Naive thymus-derived CD8-positive, alpha-beta T cell (primary cell): ENCODE measurements at places on chromosomes 3 and 15.

DNA sequence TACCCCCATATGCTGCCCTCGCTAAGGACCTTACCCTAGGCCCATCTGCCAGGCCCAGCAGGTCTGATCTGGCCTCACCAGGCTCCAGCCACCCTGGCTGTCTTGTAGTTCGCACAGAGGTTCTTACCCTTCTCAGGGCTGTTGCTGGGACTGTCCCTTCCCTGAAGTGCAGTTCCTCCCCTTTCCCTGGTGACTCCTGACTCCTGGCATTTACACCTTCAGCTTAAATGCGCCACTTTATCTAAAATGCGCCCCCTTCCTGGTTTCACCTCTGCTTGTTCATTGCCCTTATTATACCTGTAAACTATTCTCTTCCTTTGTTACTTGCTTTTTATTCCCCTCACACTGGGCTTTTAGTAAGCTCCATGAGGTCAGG lies 835 bp upstream of the TTLL3 start:
- DNase-seq, result no peak

DNA sequence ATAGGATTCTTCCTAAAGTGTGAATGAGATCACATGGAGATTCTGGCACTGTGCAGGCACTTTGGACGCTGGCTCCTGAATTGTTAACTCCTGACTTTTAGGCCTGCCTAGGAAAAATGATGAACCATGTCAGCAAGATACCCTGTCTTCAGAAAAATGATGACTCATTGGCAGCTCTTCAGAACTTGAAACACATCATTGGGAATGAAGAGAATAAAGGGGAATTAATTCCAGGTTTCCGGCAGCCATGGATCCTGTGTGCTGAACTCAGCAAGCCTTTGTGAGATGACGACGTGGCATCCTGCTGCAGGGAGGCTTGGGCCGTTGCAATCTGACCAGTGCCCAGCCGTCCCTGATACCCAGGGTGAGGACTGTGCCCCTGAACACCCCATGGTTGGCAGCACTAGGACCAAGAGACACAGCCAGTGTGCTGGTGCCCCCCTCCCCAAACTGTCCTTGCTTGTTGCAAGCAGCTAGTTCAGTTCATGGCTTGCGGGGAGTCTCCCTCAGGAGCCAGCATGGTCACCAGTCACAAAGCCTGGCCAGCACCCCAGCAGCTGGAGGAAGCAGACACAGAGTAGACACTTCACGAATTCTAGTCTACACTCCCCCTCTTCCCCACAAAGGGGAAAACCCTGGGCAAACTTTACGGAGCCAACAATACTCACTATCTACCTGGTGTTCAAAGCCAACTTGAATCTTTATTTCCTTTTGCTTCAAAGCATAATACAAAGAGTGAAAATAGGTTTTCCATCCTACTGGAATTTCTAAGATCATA lies 7.8 kb upstream of the LIPC start:
- no peak for DNase-seq

- DNase-seq, result no peak
Observed at GRCh38 chr3:185728630-185729336, 96.1 kb downstream of the IGF2BP2 start.

DNA sequence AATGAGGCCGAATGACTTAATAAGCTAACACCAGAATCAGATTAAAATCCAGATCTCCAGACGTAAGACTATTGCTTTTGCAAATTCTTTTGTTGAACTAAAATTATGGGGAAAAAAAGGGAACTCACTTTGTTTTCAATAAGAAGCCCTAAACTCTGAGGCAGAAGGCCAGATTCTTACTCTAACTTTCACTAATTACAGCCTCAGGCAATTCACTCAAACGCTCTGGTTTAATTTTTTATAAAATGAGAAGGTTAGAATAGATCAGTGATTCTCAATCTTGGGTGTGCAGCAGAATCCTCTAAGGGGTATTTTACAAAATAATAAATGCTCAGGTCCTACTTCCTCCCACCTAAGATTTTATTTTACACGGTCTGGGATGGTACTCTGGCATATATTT lies 38.1 kb downstream of the C3orf70 start:
- no peak for DNase-seq

DNA sequence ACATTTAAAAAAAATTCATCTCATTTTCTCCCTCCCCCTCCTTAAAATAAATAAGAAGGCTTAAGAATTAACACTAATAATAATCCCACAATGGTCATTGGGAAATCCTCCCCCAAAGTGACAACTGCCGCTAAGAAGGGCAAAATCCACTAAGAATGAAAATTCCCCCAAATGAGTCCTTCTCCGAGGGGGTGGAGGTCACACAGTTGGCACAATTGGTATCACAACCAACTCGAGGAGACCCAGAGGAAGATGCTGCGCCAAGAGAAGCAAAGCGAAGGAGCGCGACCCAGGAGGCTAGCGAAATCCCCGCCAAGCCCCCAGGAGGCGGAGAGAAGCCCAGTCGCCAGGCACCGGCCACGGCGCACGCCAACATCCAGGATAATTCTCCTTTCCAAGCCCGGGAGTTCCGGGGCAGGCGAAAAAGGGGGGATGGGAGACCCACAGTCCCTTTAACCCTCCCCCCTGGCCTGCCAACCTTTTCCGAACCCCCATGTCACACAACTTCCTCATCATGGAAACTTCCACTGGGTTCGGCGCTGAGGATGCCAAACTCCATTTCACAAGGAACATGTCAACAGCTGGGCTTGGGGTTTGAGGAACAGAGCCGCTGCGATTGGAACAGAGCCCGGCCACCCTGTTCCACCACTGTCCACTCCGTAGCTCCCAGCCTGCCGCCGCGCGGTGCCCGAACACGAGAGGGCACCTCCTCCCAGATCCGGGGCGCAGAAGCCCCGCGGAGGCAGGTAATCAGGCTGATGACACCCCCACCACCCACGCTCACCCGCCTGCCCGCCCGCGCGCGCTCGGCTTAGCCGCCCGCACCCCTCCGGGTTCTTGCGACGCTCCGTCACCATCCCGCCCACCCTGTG lies 668 bp downstream of the THRB start:
- no peak for DNase-seq

- no peak for DNase-seq
Observed at GRCh38 chr3:43255662-43256061, 30.7 kb upstream of the SNRK start.

- no peak for DNase-seq
Observed at GRCh38 chr15:36066757-36067156, 512.7 kb upstream of the CDIN1 start.

GRCh38 chr3:116340680-116341216 lies 104.5 kb downstream of the LSAMP start:
- no peak for DNase-seq

DNA sequence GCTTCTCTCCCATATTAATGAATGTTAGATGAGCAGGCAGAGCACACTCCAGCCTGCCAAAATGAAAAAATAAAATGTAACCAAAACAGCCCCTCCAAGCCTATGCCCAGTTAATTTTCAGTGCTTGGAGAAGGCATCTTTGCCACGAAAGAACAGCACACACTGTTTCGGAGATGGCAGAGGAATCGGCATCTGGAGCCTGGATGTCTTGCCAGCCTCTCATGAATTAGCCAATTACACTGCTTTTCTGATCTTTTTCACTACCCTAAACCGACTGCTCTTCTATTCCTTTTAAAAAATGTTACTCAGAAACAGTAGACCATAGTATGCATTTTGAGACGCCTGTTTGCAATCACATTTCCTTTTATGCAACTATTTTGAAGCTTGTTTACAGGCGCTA lies 249.6 kb downstream of the TLE3 start:
- DNase-seq, result no peak

DNA sequence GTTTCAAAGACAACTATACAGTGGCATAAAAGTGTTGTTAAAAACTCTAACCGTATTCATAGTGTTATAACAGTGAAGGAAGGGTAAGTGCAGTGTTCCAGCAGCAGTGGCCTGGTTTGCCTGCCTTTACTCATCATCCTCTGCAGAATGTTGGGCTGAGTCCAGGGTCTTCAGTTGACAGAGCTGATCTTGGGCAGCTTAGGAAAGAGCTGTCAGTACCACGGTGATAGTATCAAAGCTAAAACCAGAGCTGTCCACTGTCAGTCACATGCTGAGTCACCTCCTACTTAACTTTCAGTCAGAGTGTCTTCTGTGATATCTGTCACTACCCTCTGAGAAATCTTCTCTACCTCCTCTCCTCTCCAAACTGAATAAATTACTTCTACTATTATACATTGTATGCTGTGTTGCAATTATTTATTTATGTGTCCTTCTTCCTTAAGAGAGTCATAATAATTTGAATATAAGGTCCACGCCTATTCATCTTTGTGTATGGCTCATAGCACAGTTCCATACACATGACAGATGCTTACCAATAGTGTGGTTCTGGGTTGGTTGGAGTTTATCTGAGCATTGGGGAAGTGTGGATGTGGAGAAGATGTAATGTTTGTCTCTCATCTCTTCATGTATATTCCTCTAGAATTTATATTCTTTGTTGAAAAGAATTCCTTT lies 242.1 kb downstream of the ZIC1 start:
- no peak for DNase-seq

GRCh38 chr3:111285694-111286093 lies 214.1 kb downstream of the NECTIN3 start:
- no peak for DNase-seq

- no peak for DNase-seq
Observed at GRCh38 chr3:144516026-144516425, 544.4 kb downstream of the DIPK2A start.

GRCh38 chr3:109275702-109276293 lies 40.5 kb downstream of the DPPA2 start:
- no peak for DNase-seq

DNA sequence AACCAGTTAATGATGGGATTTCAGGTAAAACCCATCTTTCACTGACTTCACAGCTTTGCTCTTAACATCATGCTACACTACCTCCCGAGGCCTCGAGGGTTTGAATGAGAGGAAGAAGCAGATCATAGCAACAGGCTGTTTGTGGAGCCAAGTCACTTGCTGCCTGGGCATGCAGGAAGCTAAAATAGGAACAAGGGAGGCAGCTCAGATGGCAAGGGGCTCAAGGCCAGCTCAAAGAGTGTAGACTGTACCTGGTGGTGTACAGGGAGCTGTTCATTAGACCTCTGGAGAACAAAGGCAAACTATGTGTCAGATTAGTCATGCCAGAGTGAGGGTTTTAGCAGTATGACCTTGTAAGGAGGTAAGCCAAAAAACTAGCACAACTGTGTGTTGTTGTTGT lies 28.8 kb downstream of the ARRDC4 start:
- no peak for DNase-seq

DNA sequence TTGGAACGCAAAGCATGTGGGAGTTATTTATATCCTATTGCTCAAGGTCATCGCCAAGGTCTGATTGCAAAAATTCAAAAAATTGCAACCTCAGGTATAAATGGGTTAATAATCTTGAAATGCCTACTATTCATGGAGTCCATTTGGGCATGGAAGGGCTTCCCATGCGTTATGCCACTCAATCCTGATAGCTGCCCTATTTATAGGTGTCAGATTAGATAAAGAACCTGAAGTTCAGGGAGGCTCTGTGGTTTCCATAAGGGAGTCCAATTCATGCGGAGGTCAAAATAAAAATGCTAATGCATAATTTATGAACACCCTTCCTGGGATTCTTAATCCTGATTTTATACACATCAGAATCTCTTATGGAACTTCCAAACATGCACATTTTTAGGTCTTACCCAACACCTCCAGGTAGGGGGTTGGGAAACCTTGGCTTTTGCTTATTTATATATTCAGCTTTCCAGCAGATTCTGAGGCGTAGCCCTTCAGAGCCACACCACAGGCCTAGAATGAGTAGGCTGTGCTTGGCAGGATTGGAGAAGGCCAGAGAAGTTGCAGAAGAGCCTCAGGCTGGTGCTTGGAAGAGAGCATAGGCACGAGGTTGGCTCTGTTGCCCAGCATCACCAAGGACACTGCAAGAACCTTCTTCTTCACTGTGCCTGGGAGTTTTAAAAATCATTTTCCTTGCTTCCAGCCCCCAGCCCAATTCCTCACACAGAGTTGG lies 324.4 kb upstream of the CFAP20DC start:
- DNase-seq, result no peak

- no peak for DNase-seq
Observed at GRCh38 chr3:8481380-8481779, 20.2 kb upstream of the LMCD1 start.

GRCh38 chr3:185659942-185660921 lies 74.1 kb downstream of the SENP2 start:
- peak; percentile 60 for DNase-seq

- no peak for DNase-seq
Observed at GRCh38 chr3:172454180-172454579, 5.9 kb upstream of the GHSR start.

GRCh38 chr3:53589201-53589600 lies 94.8 kb downstream of the CACNA1D start:
- DNase-seq, result no peak

DNA sequence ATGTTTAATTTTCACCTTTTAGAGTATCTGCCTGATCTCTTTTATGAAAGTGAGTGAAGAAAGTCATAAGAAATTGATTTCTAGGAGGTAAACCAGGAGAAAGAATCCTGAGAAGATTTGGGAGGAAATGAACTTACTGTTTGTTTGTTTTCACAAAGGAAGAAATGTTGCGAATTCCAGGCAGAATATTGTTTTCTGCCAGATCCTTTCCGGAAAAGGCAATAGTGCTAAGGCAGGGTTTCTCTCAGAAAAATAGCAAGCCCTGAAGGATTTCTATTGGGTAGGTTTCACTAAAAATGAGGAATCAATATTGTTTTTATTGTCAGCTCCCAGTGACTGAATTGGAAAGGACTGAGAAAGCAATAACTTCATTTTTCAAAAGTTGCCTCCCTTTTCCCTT lies 85.7 kb upstream of the TGFBR2 start:
- DNase-seq, result no peak

DNA sequence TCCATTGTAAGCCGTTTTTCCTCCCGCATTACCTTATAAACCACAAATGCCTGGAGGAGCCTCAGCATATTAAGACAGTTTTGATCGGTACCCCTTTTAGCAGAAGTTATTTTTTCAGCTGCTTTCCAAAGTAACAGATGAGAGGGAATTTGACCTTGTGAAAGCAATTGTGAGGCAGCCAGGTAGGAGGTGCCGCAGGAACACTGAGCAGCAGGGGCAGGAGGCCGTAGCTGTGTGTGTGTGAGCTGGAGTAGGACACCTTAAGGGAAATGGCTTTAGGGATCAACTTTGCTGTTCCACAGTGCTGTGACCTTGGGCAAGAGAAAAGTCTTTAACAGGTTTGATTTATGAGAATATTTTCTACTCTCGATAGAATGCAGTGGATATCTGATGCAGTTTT lies 482.1 kb downstream of the IL5RA start:
- DNase-seq, result no peak

DNA sequence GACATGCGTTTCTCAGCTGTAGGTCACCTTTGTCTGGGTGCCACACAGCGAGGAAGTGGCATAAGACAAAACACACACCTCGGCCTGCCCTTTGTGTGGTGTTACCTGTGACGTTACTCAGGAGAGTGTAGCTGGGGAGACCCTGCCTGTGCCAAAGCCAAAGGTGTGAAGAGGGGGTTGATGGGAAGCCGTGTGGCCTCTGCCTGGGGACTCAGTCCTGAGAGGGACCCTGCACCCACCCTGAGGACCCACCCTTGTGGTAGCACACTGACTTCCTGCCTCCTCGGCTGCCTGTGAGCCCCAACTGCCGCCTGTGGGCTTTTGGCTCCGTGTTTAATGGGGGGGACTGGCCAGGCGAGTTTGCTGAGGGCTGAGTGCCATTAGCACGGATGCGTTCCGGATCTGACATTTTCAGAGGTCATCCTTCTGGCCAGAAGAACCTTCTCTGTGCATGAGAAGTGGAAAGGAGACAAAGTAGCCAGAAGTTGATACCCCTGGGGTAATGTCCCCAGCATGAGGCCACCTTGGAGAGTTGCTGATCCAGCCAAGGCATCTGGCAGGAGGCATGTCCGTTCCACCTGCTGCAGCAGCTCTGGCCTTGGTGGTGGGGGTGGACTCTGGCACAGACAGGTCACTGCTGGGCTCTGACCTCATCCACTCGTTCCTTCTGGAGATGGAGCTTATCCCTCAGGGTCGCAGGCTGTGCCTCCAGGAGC lies 51.8 kb upstream of the FURIN start:
- DNase-seq, result no peak
